ENCODE measurements at places on chromosomes 3 and 15.
A peak's percentile ranks its signal among the peaks of the same experiment; 100 is the strongest.

DNA sequence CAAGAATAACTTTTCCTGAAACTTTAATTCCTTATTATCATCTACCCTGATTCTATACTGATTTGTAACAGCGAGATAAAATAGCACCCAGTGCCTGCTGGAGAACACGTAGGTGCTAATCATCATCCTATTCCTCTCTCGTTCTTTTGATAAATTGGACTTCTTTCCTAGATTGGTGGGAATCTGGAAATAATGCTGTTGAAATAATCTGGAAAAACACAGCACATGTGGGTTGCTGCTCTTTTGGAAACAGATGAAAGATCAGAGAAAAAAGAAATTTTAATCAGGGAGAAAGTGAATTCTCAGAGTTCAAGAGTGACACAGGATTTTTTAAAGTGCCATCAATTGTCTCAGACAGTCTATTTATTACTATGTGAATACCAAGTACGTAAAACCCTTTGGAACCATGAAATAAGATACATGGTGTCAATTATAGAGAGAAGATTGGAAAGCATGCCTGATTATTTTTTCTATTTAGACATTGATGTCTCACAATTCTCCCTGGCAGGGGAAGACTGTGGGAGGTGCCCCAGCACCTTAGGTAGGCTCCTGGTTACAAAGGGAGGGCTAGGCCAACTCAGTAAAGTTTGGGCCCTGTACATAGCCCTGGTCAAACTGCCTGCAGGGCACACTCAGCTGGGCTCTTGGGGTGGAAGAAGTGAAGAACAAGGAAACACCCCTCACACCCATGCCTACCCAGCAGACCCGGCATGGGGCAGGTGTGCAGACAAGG, 60.0 kb upstream of the SNRPA1 start:
- no peak for DNase-seq

DNA sequence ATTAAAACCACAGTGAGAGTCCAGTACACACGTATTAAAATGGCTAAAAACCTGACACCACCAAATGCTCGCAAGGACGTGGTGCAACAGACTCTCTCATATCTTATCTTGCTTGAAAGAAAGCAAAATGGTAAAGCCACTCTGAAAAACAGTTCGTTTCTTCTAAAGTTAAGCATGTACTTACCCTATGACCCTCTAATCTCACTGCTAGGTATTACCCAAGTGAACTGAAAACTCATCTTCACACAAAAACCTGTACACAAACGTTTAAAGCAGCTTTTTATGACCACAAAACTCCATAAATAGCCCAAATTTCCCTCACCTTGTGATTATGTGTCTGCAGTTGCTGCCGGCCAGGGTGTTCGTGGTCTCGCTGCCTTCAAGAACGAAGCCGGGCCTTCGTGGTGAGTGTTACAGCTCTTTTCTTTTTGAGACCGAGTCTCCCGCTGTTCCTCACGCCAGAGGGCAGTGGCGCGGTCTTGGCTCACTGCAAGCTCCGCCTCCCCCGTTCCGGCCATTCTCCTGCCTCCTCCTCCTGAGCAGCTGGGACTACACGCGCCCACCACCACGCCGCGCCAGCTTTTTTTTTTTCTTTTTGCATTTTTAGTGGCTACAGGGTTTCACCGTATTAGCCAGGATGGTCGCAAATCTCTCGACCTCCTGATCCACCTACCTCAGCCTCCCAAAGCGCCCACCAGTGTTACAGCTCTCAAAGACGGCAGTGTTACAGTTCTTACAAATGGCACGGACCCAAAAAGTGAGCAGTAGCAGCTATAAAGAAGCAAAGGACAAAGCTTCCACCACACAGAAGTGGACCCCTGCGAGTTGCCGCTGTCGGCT, 165.4 kb downstream of the TJP1 start:
- no peak for DNase-seq

- no peak for DNase-seq
Observed at GRCh38 chr3:10234526-10235230, 13.6 kb upstream of the TATDN2 start.

- no peak for DNase-seq
Observed at GRCh38 chr3:78645628-78646310, 1122.0 kb downstream of the ROBO1 start.

DNA sequence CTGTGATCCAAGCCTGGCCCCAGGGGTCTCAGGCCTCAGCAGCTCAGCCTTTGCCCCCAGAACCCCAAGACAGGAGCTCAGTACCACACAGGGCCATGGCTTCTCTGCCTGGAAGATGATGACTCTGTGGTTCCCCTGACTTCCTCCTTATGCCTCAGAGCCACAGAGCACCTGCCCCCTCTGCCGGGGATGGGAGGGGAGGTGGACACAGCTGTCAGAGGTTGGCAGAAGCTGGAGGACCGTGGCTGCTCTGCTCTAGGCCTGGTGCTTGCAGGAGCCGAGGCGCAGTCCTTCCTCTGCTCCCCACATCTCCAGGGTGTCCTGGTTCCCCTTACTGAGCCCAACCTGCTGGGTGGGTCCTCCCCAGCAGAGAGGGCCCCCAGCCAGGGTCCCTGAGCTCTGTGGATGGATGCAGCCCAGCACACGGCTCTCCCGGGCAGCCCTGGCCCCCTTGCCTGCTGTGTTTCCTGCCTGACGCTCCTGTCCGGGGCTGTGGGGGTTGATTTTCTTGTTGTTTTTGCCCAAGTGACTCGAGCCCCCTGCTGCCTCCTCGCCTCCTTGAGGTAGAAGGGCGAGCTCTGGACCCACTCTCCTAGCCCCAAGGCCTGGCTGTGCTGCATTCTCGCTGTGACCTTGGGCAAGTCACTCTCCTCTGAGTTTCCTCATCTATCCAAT, 36.6 kb downstream of the PSTPIP1 start:
- DNase-seq, result peak; percentile 59

- no peak for DNase-seq
Observed at GRCh38 chr15:72420576-72420975, 22.5 kb downstream of the TMEM202 start.

DNA sequence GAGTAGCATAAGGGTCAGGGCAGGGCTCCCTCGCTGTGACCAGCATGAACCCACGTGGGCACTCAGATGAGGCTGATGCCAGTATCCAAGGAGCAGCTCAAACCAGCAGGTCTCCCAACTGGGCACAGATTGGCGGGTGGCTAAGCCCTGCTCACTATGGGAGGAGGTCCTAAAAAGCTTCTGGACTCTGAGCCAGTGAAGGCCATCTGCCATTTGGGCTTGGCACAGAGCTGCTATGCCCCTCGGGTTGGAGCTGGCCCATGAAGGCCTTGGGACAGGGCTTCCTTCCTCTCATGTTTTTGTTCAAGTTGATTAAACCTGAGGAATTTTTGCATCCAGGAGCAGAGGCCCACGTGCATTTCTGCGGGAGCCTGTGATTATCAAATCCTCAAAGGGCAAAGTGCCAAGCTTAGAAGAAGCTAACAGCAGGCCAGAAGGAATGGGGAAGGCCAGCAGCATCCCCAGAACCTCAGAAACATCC, 4.3 kb upstream of the STRA6 start:
- DNase-seq, result no peak
